ENCODE measurements at places on chromosomes 12 and 14.

GRCh38 chr12:119615518-119616475 is 22.2 kb downstream of the TMEM233 start:
- DNase-seq = no peak
- H3K27ac ChIP-seq = no peak overlapping the region
- H3K4me1 ChIP-seq = no peaks in the 10 kb centered on the region
- H3K4me3 ChIP-seq = no peak overlapping the region
- H3K27me3 ChIP-seq = peaks cover 10% of the 10 kb centered on the region

DNA sequence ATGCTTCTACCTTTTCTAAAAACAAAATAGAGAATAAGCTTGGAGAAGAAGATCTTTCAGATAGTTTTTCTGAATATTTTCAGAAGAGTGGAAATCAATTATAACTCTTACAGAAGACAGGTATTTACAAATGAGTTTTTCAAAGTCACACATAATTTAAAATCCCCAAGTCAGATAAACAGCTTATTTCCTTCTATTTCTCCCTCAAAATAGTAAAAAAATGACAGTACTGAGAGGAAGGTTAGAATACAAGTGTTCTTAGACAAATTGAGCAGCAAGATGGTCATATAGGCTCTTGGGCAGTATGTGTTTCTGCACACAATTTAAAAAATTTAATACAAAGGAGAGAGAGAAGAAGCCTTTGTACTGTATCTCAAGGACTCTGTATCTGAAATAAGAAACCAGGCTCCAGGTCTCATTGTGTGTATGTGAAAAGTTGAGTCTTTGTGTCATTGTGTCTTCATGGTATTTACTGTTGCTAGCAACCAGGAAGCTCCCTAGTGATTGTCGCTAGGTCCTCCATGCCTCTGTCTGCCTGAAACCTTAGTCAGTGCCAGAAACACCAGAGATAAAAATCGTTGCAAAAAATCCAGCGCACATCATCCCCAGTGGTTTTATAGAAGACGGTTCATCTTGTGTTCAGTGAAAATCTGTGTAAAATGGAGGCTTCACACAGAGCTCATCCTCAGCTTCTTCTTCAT is 12.9 kb upstream of the TUBA1A start:
- peaks cover 10% of the 10 kb centered on the region for H3K4me1 ChIP-seq
- no peaks in the 10 kb centered on the region for H3K36me3 ChIP-seq
- H3K4me3 ChIP-seq = no peak overlapping the region
- H3K27ac ChIP-seq = no peak overlapping the region
- peaks cover 10% of the 10 kb centered on the region for H3K27me3 ChIP-seq

GRCh38 chr12:9132008-9132535 is 16.4 kb upstream of the A2M start:
- DNase-seq = no peak
- H3K27me3 ChIP-seq = peaks cover 4% of the 10 kb centered on the region
- no peaks in the 10 kb centered on the region for H3K36me3 ChIP-seq
- no peaks in the 10 kb centered on the region for H3K4me1 ChIP-seq

- peaks cover 36% of the 10 kb centered on the region for H3K4me1 ChIP-seq
- no peak overlapping the region for H3K27ac ChIP-seq
- no peak overlapping the region for H3K4me3 ChIP-seq
- H3K27me3 ChIP-seq = peaks cover 11% of the 10 kb centered on the region
These were observed 75.8 kb upstream of the CEP83 start for GRCh38 chr12:94535510-94535921.

DNA sequence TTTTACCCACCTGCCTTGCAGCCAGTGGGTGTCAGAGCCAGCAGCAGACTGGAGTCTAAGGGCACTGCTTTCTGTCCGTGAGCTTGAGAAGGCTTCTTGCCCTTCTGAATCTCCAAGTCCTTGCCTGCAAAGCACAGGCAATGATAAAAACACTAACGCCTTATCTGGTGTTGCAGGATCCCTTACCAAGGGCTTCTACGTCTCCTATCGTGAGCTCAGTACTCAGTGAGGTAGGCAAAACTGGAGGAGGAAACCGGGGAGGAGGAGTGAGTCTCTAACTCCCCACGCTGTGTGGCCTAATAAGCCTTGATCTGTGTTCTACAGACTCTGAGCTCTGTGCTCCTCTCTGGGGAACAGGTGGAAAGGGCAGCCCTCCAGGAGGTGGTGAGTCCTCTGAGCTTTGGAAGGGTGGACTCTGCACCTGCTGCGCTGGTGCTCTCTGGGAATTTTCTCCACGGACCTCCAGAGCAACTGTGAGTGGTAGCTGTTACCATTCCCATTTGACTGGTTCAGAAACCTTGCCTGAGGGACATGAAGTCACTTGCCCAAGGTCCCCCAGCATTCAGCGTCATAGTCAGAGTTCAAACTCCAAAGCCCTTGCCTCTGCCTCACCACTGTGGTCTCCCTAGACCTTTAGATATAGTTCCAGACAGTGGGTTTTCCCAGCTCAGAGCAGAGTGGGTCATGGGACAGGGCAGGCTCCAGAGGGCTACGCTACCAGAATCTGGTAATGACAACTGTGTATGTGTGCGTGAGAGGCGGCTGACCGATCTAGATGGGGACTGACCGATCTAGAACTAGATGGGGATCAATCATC is 7.0 kb upstream of the MARK3 start:
- H3K4me3 ChIP-seq = no peak overlapping the region
- H3K36me3 ChIP-seq = no peaks in the 10 kb centered on the region
- DNase-seq = no peak

- H3K36me3 ChIP-seq = peaks cover 4% of the 10 kb centered on the region
- H3K4me3 ChIP-seq = no peak within 1 kb of the TSS
- no peak for DNase-seq
- H3K27ac ChIP-seq = no peak within 1 kb of the TSS
- H3K27me3 ChIP-seq = peaks cover 37% of the 10 kb centered on the region
These were observed at the start of gene PDZRN4 for GRCh38 chr12:41188058-41188840. PDZRN4 (plus strand) TSS chr12:41188320.

DNA sequence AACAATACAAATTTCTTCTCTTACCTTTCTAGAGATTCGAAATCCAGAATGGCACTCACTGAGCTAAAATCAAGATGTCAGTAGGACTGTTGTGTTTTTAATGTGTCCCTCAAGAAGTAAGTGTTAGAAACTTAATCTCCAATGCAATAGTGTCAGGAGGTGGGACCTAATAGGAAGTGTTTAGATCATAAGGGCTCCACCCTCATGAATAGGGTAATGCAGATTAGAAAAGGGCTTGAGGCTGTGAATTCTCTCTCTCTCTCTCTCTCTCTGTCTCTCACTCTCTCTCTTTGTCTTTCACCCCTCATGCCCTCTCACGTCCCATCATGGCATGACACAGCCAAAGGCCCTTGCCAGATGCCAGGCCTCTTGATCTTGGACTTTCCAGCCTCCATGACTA is 15.6 kb upstream of the SRGAP1 start:
- no peaks in the 10 kb centered on the region for H3K4me1 ChIP-seq
- H3K4me3 ChIP-seq = no peak overlapping the region
- H3K27ac ChIP-seq = no peak overlapping the region
- H3K36me3 ChIP-seq = no peaks in the 10 kb centered on the region
- no peak for DNase-seq

- H3K4me3 ChIP-seq = no peak overlapping the region
- peaks cover 9% of the 10 kb centered on the region for H3K27me3 ChIP-seq
- DNase-seq = no peak
- no peaks in the 10 kb centered on the region for H3K4me1 ChIP-seq
These were observed 19.6 kb upstream of the PPP1R13B start for GRCh38 chr14:103867020-103867419.

GRCh38 chr12:13377698-13378097 is 181.2 kb downstream of the EMP1 start:
- no peak overlapping the region for H3K4me3 ChIP-seq
- no peaks in the 10 kb centered on the region for H3K4me1 ChIP-seq
- no peaks in the 10 kb centered on the region for H3K36me3 ChIP-seq
- H3K27me3 ChIP-seq = peaks cover 8% of the 10 kb centered on the region
- no peak overlapping the region for H3K27ac ChIP-seq
- DNase-seq = no peak

GRCh38 chr12:121061831-121062230 is 22.8 kb upstream of the OASL start:
- peaks cover 48% of the 10 kb centered on the region for H3K4me1 ChIP-seq
- no peak overlapping the region for H3K4me3 ChIP-seq
- no peak overlapping the region for H3K27ac ChIP-seq
- H3K36me3 ChIP-seq = peaks cover 2% of the 10 kb centered on the region
- DNase-seq = no peak

DNA sequence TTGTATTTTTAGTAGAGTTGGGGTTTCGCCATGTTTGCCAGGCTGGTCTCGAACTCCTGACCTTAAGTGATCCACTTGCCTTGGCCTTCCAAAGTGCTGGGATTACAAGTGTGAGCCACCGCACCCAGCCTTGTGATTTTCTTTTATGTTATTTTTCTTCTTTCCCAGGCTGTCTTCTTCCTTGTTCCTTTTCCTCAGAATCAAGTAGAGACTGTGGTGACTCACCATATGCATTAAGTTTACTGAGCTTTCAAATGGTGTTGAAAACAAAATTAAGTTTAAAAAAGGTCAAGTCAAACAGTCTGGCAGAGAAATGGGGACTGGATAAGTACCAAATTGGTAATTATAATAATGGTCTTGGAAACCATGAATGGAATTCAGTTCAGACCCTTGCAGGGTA is 5.7 kb downstream of the ARPC3 start:
- no peak overlapping the region for H3K27ac ChIP-seq
- H3K27me3 ChIP-seq = no peaks in the 10 kb centered on the region
- DNase-seq = no peak
- peaks cover 40% of the 10 kb centered on the region for H3K36me3 ChIP-seq
- peaks cover 36% of the 10 kb centered on the region for H3K4me1 ChIP-seq

- peak overlapping the region; percentile 68 for H3K27ac ChIP-seq
- H3K4me3 ChIP-seq = no peak overlapping the region
- peaks cover 22% of the 10 kb centered on the region for H3K36me3 ChIP-seq
- no peaks in the 10 kb centered on the region for H3K27me3 ChIP-seq
These were observed 56.1 kb upstream of the FUT8 start for GRCh38 chr14:65356327-65356836.

GRCh38 chr14:99875836-99876235 is 82.6 kb downstream of the EML1 start:
- H3K36me3 ChIP-seq = no peaks in the 10 kb centered on the region
- no peak overlapping the region for H3K27ac ChIP-seq
- no peak overlapping the region for H3K4me3 ChIP-seq

DNA sequence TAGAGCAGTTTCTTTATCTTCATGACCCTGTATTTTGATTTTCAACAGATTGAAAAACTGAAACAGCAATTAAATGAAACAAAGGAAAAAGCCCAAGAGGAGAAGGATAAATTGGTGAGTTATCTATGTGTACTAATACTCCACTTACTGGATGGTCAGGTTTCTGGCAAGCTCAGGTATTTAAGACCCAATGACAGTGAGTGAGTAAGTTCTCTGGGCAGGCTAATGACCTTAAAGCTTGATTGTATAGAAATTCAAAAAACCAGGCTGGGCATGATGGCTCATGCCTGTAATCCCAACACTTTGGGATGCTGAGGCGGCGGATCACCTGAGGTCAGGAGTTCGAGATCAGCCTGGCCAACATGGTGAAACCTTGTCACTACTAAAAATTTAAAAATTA is 10.0 kb downstream of the BBOF1 start:
- no peak overlapping the region for H3K27ac ChIP-seq
- H3K4me1 ChIP-seq = no peaks in the 10 kb centered on the region
- no peak overlapping the region for H3K4me3 ChIP-seq
- no peaks in the 10 kb centered on the region for H3K36me3 ChIP-seq
- no peak for DNase-seq

DNA sequence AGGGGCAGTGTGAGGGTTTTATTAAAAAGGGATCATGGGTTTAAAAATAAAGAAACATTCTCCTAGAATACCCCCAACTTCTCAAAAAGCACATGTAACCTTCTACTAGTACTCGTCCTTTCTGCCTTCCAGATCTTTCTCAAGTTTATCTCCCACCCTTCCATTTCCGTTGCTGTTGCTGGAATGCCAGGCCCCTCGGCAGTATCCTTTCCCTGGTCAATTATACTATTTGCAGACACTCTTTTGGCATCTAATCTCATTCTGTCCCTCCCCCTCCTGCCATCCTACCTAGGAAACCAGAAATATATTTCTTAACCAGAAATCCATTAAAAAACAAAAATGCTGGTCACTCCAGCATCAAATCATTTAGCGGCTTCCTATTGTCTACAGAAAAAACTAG is 198.2 kb upstream of the ATP2B1 start:
- DNase-seq = no peak
- no peak overlapping the region for H3K4me3 ChIP-seq
- H3K27ac ChIP-seq = no peak overlapping the region
- H3K27me3 ChIP-seq = no peaks in the 10 kb centered on the region
- H3K36me3 ChIP-seq = no peaks in the 10 kb centered on the region
- H3K4me1 ChIP-seq = no peaks in the 10 kb centered on the region

DNA sequence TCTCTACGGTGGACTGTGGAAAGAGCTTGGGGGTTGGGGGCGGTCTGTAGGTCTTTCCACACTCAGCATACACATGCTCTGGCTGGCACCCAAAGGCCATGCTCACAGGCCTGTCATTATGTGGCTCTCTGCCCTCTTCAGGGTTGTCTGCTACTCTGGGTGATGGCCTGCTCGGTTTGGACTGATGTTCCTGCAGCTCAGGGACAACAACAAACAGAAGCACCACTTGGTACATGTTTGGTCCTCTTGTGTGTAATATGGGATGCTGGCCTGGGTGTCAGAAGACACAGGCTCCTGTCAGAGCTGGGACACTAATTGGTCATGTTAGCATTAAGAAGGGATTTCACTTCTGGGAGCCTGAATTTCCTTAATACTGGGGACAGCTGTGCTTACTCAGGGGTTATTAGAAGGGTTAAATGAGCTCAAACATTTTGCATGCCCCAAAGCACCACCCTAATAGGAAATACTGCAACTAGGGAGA is 32.7 kb upstream of the SELPLG start:
- DNase-seq = no peak
- no peaks in the 10 kb centered on the region for H3K27me3 ChIP-seq
- no peak overlapping the region for H3K4me3 ChIP-seq
- H3K36me3 ChIP-seq = no peaks in the 10 kb centered on the region
- H3K4me1 ChIP-seq = peaks cover 14% of the 10 kb centered on the region

DNA sequence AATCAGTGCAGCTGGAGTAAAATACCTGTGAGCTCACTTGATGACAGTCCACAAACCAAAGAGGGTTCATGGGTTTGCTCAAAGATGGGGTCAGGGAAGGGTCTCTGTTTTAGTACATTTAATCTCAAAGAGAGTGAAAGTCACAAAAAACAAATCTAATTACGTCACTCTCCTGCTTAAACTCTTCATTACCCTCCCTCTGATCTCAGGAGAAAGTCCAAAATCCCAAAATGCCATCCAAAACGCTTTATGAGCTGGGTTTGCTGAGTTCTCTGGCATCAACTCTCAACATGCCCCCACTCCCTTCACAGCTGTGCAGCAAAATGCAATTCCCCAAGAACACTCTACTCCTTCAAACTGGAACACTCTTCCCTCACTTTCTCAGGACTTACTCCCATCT is 40.4 kb upstream of the LGR5 start:
- H3K27me3 ChIP-seq = peaks cover 8% of the 10 kb centered on the region
- no peaks in the 10 kb centered on the region for H3K4me1 ChIP-seq
- H3K4me3 ChIP-seq = no peak overlapping the region
